ENCODE measurements at places on chromosomes 6 and 20.

DNA sequence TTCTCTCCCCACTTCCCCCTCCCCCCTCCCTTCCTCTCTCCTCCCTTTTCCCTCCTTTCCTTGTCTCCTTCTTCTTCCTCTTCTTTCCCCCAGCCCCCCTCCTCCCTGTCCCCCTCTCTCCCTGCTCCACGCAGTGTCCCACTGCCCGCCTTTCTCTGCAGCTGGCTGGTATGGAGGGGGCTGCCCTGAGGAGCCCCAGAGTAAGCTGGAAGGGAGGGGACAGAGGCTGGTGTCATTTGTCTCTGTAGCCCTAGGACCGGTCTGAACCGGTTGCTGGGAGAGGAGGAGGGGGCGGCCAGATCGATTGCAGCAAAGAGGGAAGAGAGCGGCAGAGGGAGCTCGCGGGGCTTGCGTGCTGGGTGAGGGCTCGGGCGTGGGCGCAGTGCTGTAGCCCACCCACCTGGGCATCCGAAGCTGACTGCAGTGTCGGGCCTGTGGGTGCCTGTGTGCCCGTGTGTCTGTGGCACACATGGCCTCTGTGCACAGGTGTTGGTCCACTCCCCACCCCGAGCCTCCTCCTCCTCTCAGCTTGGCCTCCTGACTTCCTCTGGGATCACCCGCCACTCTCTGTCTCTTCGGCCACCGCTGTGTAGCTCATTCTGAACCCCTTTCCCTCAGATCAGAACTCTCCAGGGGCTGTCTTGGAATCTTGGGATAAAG lies 50.6 kb downstream of the SRC start:
- peak; percentile 95 for DNase-seq

- DNase-seq, result peak; percentile 74
Observed at GRCh38 chr20:46638134-46638897, 12.9 kb downstream of the SLC13A3 start.

DNA sequence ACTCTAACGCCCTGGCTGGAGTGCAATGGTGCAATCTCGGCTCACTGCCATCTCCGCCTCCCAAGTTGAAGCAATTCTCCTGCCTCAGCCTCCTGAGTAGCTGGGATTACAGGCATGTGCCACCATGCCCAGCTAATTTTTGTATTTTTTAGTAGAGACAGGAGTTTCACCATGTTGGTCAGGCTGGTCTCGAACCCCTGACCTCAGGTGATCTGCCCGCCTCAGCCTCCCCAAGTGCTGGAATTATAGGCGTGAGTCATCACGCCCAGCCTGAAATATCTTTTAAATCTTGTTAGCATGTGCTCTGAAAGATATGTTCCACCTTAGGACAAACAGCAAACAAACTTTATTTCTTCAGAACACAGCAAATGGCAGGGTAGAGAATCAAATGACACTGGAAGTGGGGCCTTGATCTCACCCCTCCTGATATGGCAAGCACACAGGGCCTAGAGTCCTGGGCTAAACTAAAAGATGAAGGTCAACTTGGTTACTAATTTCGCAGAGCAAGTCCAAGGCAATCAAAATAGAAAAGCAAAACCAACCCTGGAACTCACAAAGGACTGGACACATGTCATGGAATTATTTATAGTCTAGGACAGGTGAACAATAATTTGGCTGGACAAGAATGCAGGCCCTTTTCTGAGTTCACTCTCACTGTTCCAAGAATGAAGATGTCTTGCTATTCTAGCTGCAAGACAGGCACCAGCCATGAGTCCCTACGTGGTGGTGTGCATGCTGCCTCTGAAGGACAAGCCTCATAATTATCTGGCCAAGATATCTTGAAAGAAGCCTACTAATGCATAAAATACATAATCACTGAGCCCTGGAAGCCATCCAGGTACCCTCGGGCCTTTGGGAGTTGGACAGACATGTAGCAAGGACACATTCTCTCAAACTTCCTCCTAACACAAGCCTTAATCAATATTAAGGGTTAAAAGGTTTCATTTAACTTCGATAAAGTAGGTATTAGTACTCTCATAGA lies 35.6 kb downstream of the B4GALT5 start:
- DNase-seq, result no peak

- DNase-seq, result peak; percentile 64
Observed at GRCh38 chr6:1390133-1390945, 963 bp downstream of the FOXF2 start.

DNA sequence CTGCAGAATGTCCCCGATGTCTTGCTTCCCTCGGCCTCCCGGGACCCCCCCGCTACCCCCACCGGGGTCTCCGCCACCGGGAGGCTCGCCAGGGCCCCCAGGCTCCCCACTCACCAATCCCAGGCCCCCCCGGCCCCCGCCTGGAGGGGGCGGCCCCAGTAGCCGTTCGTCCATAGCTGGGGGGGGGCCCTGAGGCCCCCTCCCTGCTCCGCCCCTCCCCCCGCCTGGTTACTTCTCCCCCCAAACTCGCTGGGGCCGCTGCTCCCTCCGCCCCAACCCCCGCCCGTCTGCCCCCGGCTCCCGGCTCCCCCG lies 304 bp downstream of the PBX2 start:
- no peak for DNase-seq

- peak; percentile 64 for DNase-seq
Observed at GRCh38 chr20:45407067-45407745, 883 bp upstream of the DBNDD2 start.

DNA sequence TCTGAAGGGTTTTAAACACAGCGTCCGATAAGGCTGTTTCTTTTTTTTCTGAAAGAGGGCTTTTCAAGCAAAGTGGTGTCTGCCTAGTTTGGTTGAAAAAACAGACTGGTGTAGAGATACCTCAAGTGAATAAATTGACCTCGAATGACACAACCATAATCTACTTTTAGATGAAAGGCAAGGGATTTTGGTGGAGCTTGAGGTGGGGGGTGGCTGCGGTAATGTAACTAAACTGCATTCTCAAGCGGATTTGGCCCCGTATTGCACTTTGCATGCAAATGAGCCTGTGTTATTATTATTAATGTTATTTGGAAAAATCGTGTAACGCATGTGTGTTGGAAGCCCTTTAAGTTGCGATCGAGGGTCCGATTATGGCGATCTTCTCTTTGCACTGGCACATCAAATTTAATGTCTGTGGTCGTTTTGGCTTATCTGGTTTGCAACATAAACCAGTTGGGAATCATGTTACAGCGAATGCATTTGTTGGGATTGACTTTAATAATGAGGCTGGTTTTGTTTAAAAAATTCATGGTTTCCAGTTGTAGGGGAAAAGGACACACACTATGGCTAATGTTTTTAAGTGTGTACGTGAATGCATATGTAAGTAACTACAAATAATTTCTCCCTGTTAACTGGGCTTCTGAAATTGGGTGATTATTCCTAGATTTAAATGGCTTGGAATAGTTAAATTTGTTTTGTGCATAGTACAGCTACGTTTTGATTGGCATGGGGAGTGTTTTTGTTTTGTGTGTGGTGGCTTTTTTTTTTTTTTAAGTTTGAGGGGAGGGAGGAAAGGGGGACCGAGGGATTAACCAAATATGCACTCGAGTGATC lies 1.0 kb downstream of the JARID2 start:
- DNase-seq, result no peak

DNA sequence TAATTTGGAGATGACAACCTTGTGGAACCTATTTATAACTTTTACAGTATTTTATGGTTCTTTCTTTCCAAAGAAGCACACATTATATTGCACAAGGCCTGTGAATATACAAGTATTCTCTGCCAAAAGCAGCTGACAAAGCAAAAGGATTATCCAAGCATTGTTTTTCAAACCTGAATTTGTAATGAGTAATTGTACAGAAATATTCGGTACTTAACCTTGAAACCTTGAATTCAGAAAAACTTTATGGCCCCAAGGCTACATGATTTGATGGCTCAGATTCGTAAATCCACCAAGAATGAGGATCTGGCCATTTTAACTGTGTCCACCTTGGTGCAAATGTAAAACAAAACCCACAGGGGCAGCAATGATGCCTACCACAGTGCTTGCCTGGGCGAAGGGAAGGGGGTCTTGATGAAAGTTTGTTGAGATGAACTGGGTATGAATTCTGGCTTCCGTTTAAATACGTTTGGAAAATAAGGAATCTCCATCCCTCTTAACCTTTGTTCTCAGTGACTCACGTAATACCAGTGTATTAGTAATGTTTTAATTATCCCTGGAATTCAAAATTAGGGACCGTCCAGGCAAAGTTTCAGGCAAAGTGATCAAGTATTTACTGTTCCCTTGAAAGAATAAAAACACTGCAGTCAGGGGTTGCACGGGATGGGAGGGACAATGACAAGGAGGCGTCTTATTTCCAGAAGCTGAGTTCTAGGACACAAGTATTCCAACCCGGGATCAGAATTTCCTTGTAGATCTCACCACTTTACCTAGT lies 2.7 kb upstream of the RBM24 start:
- DNase-seq, result no peak

DNA sequence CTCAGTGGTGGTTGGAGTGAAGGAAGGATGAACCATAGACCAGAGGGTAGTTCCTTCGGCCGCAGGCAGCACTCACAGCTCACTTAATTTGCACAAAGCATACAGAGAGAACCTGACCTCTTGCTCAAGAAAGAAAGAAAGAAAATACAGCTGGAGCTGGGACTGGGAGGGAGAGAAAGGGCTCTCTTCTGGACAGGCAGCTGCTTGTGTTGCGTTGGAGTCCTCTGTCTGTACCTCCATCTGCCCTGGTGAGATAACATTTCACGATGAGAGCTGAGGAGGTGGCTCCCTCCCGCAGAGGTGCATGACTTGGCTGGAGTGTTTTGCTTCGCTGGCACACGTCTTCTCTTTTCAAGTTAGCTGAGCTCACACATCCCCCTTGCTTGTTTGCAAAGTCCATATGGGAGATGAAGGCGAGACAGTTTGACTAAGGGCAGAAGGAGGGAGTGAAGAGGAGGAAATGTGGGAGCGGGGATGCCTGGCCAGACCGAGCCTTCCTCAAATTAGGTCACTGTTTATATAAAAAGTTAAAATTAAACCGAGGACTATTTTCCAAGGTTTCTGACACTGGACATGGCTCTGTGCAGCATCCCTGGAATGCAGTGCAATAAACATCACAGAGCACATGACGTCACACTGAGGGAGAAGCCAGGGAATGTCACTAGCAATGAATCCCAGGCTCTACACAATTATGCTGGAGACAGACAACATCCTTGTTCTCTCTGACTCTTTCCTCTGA lies 359.4 kb downstream of the CD83 start:
- no peak for DNase-seq

- DNase-seq, result no peak
Observed at GRCh38 chr6:71038711-71039344, 82.0 kb upstream of the B3GAT2 start.

- peak; percentile 48 for DNase-seq
Observed at GRCh38 chr6:141726248-141726647, 406.5 kb upstream of the GJE1 start.

- DNase-seq, result no peak
Observed at GRCh38 chr6:56766806-56767178, 124.1 kb upstream of the DST start.

GRCh38 chr6:56815436-56815835 lies 139.5 kb upstream of the BEND6 start:
- DNase-seq, result no peak

- no peak for DNase-seq
Observed at GRCh38 chr20:37383229-37383989, 37.5 kb downstream of the SRC start.

DNA sequence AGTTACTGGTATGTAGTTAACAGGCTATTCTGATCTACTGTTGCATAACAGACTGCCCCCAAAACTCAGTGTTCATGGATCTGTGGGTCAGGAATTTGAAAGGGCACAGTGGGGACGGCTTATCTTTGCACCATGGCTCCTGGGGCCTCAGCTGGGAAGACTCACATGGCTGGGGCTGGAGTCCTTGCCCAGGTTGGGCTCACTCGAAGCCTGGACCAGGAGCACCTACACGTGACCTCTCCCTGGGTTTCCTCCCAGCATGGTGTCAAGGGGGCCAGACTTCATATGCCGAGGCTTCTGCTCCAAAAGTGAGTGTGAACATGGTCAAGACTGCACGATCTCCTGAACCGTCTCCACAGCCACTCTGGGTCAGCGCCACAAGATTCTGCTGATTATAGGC lies 11.7 kb downstream of the SYNDIG1 start:
- no peak for DNase-seq

DNA sequence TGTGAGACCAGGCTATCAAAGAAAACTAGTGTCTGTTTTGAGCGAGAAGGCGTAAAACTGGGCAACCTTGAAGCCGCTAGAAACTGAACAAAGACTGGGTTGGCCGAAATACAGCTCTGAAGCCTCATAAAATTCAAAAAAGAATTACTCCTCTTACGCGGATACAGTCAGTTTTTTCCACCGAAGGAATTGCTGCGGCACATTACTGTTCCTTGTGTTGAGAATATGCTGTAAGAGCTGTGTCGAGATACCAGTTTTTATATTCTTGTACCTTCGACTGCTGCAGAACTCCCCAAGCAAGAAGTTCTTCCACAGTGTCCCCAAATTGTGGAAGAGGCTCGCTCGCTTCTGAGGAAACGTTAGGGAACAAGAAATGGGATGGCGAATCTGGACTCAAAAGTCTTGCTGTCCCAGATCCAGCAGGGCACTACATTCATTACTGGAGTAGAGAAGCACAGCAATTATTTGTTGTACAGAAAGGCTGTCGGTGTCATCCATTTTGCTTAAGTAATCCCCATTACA lies 523 bp upstream of the COX7A2 start:
- DNase-seq, result no peak

DNA sequence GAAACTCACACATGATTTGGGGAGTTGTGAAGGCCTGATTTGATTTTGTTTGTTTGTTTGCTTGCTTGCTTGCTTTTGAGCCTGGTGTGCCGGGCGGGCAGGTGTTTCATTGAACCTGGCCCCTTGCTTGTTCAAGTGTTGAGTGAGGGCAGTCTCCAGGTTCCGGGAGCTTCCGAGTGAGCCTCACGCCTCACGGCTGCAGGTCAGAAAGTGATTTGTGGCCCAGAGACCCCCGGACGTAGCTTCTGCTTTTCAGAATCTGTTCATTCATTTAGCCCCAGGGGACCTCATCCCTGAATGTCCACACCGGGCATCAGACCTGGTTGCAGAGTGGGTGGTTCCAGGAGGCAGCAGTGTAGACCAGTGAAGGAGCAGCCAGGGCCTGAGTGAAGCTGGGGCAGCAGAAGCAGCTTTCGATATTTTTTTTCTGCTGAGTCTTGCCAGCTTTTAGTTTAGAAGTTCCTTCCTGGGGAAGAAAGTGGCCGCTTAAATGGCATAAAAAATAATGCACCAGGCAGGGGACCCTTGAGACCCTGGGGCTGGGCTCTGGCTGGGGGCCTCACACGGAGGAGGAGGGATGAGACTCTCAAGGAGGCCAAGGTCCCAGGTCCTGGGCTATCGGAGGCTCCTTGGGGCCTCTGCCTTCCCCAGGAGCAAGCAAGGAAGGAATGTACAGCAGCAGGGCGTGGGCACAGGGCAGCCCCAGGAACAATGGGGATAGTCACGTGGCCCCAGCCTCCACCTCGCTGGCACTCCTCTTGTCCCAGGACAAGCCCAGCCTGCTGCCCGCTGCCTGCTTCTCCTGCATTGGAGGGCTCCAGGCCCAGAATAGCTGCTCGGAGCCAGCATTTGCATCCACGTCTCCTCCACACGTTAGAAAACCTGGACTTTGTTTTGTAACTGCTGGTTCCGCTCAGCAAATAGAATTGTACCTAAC lies 89.2 kb upstream of the BHLHE23 start:
- DNase-seq, result peak; percentile 33
